ENCODE measurements at places on chromosomes 1 and 21. TPM values are rescaled to one million over a fixed set of nuclear protein-coding genes. Genes with fewer than 3 reads are reported as not detected.
A peak's percentile ranks its signal among the peaks of the same experiment; 100 is the strongest.

DNA sequence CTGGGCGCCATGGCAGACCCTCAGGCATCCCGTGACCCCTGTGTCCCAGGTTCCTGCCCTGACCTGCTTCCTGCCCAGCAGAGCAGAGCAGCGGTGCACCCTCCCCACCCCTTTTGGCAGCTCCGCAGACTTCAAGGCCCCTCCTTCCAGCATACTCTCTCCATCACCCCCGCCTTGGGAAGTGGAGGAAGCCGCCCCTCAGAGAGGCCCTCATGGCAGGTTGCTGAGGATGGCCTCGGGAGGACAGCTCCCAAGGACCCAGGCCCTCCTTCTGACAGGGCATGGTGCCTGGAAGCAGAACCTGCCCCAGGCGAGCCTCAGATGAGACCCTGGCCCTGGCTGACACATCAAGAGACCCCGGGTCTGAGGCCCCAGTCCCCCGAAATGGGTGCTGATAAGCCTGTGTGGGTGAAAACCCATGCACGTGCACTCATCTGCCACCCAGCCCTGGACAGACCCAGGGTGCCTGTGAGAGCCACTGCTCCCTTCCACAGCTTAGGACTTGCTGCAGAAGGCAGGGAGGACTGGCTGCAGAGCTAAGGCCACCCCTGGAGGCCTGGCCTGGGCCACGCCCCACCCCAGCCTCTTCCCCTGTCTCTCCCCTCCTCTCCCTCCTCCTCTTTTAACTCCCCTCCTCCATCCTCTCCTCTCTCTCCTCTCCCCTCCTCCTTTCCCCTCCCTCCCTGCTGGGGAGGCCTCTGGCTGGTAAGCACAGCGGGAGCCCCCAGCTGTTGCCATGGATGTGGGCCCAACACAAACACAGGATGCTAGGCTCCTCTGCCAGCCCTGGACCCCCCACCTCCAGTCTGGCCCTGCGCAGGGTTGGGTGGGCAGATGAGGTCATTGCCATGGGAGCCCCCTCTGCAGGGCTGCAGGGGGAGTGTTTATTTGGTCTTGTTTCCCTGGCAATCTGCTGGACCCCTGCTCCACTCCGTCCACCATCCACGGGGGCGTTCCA is 33.7 kb downstream of the WNT9A start:
- DNase-seq = no peak

- DNase-seq = no peak
These were observed 132.9 kb upstream of the WNT4 start for GRCh38 chr1:22275626-22276395.

The REN gene
- total RNA-seq = not detected

DNA sequence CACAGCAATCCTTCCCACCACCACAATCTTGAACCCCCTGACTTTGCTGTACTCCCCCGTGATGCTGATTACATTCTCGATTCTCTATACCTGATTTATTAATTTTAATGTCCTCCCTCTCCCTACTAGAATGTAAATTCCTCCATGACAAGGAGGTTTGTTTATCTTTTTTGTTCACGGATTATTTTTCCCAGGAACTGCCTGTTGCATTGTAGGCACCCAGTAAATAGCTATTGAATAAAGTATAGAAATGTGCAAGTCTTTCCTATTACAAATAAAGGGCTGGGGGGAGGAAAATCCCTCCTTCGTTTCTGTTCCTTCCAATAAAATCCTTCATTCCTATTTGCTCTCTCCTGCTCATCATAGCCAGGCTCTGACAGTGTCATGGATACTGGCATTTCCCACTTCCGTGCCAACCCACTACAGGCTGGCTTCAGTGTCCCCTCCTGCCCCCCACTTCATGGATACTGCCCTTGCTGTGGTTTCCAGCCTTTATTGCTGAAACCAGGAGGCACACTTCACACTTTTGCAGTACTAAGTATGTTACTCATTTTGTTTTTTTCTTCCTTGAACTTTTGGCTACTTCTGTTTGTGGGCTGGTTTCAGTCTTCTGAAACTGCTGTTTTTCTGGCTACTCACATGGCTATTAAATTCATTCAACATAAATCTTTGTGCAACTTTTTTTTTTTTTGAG is 7.5 kb downstream of the KIF1B start:
- peak; percentile 71 for DNase-seq

DNA sequence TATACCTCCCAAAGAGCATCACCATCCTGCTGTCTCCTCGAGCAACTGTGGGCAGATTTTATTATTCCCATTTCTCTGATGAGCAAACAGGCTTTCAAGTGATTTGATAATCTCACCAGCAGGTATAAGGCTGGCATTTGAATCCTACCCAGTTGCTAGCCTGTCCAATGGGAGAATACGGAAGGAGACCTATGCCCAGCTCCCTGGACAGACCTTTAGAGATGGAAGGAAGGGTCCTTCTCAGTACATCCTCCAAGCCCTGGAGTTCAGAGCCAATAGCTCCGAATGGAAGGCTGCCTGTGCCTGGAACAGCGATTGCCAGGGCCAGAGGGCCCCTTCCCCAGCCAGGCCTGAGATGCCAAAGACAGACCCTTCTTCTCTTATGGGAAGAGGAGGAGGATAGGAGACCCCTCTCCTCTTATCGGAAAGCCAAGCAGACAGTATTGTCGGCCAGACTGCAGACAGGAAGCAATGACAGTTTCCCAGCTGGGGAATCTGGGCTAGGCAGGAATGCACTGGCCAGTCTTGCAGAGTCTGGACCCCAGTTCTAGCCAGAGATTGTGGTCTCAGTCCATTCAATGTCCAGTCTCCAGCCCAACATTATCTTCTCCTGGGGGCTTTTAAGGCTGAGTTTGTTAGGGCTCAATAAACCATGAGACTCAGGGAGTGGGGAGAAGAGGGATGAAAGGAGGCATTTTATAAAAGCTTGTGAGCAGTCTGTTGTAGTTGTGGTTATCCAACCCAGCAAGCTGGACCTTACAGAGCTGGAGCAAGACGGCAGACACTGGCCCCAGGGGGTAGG is 2.0 kb downstream of the IFFO2 start:
- DNase-seq = peak; percentile 78

The MXRA8 gene
- not detected for total RNA-seq

- peak; percentile 26 for DNase-seq
These were observed 83.9 kb downstream of the FASLG start for GRCh38 chr1:172742599-172743500.

The NEGR1 gene
- 0.64 TPM for total RNA-seq

DNA sequence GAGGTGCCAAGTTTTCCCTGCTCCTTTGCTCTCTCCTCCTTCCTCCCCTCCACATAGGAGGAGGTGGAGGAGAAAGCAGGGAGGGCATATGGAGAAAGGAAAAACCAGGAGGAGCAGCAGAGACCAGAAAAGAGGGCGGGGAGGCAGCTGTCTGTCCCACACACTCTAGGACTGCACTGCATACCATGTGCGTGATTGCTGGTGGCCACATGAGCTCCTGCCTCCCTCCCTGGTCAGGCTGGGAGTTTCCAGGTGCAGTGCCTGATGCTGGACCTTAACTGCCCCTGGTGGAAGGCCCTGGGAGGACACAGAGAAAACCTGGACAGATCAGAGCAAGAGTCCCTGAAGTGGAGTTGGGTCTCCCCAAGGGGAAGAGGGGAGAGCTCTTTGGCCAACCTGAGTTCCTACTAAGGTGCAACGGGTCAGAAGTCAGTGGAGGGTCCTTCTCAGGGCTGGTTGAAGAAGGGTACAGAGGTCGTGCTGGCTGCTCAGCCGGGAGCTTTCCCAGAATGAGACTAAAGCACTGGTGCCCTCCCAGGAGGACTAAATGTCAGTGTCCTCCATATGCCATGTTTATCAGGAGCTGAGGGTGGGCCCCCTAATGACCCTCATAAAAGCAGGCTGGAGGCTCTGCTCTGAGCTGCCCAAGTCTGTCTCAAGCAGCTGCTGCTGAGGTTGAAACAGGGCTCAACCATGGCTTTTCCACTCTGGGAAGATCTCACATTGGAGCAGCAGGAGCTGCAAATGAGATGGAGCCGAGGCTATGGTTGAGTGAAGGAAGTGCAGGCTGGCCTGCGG is 3.5 kb upstream of the LGR6 start:
- no peak for DNase-seq

- DNase-seq = no peak
These were observed 35.1 kb downstream of the PIGM start for GRCh38 chr1:159996653-159997052.

DNA sequence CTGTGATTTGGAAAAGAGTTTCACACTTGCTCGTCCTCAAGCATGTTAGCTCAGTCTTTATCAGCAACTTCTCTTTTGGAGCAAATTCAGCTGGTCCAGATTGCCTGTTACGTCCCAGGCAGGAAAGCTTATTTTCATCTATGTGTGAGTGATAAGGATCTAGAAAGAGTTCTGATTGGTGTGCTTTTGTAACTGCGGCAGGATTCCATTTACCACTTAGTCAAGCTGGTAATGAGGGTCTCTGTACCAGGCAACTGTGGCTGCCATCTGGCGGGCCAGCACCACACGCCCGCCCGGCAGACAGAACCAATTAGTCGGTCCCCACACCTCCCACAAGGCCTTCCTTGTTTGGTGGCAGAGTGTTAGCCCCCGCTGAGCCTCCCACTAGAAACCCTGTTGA is 21.0 kb downstream of the C1orf87 start:
- no peak for DNase-seq

- no peak for DNase-seq
These were observed 118.1 kb downstream of the RUNX1 start for GRCh38 chr21:34930971-34931370.

DNA sequence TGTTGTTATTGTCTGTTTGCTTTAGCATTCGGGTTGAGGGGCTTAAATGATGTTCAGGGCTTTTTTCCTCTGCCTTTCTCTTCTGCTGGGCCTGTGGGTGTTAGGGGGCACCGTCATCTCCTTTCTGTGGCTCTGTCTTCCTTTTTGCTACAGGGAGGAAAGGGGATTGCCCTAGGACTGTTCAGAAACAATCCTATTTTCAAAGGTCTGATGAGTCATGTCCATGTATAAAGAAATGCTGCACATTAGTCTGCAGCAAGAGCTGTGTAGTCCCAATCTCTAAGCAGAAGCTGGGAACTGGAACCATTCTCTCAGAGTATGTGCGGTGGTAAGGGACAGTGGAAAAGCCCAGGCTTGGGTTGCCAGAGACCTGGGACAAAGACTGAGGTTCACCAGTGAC is 462.3 kb downstream of the OMA1 start:
- no peak for DNase-seq

DNA sequence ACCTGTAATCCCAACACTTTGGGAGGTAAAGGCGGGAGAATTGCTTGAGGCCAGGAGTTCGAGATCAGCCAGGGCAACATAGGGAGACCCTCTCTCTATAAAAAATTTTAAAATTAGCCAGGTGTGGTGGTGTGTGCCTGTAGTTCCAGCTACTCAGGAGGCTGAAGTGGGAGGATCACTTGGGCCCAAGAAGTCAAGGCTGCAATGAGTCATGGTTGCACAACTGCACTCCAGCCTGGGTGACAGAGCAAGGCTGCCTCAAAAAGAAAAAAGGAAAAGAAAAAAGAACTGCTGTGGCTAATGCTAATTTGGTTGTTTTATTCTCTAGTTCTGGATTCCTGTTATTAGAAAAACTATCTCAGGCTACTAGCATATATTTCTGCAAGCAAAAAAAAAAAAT is 29.8 kb downstream of the DBT start:
- no peak for DNase-seq

DNA sequence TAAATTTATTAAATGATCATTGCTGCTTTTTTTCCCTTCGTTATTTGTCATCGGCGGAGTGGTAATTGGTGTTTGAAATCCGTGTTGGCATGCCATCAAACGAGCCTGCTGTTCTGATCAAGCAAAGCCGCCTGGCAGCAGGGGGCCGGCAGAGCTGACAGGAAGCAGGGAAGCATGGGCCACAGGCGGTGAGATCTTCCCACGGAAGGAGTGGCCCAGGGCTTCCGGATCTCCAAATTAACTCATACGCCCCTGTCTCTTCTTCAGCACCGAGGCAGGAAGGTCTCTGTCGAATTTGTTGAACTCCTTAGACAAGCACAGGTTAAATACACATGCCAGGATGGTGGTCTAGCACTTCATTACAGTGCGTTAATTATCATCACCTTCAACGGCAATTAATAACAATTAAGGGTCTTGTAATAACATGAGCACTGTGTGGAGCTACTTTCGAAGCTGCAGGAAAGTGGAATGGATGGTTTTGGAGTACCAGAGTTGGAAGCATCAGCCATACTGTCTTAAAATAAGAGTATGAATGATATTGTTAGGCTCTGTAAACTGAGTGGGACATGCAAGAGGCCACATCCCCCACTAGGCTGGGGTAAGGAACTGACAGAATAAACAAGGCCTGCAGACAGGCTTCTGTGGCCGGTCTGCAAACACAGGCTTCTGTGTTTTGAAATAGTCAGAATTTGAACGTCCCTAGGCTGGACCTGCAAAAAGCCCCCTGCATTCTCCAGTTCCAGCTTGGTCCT is 199.4 kb upstream of the DAB1 start:
- DNase-seq = peak; percentile 63

- no peak for DNase-seq
These were observed 95.3 kb downstream of the C1orf21 start for GRCh38 chr1:184482136-184482535.

The AMIGO1 gene
- total RNA-seq = 1.0 TPM

DNA sequence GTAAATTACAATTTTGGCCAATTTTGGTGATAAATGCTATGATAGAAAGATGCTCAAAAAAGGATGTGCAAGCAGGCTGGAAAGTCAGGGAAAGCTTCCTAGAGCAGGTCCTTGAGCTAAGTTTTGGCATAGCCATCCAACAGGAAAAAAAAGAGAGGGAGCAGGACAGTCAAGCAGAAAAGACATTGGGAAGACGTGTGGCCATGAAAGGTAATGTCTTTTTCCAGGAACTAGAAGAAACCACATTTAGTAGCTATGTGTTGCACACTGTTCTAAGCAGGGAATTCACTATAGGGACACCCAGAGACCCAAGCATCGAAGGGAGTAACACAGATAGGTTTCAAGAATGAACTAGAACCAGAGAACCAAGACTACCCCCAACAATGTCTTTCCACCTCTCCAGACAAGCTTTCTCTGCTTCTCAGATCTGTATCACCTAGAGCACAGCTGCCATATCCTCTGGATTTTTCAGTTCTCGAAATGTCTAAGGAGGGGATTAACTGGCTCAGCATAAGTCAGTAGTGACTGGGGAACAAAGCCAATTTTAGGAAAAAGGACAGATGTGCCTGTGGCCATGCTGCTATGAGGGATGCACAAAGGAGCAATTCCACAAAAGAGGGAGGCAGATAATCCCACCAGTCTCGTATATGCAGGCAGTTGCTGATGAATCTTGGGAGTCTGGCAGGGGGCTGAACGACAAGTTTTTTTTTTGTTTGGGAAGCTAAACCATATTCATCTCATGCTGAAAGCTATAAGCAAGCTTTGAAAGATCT is 97.1 kb upstream of the DAB1 start:
- no peak for DNase-seq

- no peak for DNase-seq
These were observed 34.9 kb downstream of the DNAJC11 start for GRCh38 chr1:6666696-6667095.

Measured in dermis microvascular lymphatic vessel endothelial cell (primary cell).